ENCODE measurements at places on chromosomes 3 and 15.

- no peak for DNase-seq
These were observed 419 bp downstream of the HYKK start for GRCh38 chr15:78507831-78508160.

DNA sequence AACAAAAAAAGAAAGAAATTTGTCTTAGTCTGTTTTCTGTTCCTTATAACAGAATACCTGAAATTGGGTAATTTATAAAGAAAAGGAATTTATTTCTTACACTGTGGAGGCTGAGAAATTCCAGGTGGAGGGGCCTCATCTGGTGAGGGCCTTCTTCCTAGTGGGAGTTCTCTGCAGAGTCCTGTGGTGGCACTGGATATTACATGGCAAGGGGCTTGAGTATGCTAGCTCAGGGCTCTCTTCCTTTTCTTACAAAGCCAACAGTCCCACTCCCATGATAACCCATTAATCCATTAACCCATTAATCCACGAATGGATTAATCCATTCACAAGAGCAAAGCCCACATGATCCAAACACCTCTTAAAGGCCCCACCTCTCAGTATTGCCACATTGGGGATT lies 2.9 kb upstream of the SATB1 start:
- no peak for DNase-seq

DNA sequence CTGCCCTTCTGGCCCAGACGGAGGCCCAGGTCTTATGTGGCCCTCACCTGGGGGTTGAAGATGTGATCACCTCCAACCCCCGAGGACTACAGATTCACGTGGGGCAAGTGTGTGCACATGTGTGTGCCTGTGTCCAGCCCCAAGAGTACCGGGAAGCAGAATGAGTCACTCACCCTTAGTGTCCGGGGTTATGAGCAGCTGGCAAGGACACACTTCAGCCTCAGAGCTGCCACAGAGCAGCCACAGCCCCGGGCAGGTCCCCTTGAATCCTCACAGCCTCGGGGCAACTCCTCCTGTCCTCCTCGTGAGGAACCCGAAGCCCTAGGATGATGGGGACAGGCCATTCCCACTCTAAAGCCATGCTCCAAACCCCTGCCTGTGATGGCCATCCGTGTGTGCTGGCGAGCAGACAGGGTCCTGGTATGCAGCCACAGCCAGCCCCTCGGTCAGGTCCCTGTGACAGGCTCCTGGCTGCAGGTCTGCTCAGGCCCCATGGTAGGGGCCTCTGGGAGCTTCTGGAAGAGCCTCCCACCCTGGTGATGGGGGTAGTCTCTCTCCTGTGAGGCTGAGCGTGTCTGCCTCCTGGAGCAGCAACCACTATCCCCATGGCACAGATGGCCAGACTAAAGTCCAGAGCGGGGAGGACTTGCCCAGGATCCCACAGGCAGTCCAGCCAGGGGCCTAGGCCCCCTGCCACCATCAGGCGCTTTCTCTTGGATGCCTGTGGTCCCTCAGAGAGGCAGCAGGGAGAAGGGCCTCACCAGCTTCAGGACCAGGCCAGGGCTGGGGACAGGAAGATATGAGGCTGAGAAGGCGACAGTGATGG lies 852 bp downstream of the STAB1 start:
- DNase-seq, result no peak

GRCh38 chr3:194890091-194890490 lies 204.4 kb downstream of the FAM43A start:
- DNase-seq, result no peak

DNA sequence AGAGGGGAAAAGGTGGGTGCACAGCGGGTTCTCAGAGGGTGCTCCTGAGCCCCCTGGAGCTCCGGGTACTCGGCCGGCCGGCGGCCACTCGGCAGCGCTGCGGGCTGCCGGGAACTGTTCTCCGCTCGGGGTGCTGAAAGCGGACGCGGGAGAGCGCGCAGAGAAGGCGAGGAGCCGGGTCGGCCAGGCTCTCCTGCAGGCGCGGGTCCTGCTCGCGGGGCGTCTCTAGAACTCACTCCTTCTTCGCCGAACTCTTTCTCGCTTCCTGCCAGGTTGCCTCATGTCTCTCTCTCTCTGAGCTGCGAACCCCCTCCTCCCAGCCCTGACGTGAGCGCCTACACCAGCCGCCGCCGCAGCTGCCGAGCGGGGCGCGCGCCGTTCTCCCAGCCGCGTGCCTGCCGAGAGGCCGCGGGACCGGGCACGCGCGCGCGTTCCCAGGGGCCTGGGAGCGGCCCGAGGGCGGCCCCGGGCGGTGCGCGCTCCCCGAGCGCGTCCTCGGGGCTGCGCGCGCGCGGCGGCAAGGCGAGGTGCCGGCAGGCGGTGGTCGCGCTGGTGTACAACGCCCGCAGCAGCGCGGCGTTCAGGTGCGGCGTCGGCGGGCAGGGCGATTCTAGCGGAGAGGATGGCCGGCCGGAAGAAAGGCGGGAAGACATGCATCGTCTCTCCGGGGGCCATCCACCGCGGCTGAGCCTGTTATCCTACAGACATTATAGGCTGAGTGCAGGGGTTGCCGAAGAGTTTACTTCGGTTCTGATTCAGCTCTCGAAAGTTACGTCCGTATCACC lies at the start of gene PEX5L:
PEX5L (minus strand) TSS at position 267 of the 785 bp plus-strand sequence. CDS start 338 bp downstream, outside the sequence.
- DNase-seq, result no peak

DNA sequence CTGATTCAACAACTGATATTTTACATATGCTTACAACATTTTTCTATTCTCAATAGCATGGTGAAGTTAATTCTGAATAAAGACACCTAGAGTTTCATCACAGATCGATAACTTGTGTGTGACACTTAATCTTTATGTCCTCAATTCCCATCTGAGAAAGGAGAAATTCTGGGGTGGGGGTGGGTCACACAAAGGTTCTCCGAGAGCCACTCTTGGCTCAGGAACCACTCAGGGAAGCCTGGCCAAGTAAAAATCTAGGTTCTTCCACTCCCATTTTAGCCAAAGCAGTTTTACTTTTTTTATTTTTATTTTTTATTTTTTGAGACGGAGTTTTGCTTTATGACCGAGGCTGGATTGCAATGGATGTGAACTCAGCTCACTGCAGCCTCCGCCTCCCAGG lies 111.0 kb upstream of the TBL1XR1 start:
- no peak for DNase-seq

DNA sequence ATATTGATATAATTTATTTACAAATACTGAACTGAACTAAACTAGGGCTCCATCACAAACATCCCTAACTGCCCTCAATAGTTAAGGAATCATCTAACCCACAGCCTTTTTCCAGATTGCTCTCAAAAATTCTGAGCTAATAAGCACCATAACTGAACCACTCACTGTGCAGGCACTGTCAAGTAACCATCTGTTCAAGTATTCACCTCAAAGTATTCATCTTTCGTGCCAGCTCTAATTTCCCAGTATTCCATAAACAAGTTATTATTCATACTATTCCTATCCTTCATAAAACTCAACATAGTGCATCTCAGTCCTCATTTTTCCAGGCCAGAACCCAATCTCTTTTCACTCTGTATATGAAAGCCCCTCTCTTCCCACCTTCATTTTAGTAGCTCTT lies 41.1 kb downstream of the THBS1 start:
- DNase-seq, result no peak

GRCh38 chr3:47859956-47860605 lies 57.1 kb downstream of the DHX30 start:
- no peak for DNase-seq

- DNase-seq, result no peak
These were observed 134.7 kb downstream of the ADAMTS17 start for GRCh38 chr15:100207053-100207452.

GRCh38 chr3:112979244-112979832 lies 4.4 kb upstream of the CD200R1 start:
- DNase-seq, result no peak

DNA sequence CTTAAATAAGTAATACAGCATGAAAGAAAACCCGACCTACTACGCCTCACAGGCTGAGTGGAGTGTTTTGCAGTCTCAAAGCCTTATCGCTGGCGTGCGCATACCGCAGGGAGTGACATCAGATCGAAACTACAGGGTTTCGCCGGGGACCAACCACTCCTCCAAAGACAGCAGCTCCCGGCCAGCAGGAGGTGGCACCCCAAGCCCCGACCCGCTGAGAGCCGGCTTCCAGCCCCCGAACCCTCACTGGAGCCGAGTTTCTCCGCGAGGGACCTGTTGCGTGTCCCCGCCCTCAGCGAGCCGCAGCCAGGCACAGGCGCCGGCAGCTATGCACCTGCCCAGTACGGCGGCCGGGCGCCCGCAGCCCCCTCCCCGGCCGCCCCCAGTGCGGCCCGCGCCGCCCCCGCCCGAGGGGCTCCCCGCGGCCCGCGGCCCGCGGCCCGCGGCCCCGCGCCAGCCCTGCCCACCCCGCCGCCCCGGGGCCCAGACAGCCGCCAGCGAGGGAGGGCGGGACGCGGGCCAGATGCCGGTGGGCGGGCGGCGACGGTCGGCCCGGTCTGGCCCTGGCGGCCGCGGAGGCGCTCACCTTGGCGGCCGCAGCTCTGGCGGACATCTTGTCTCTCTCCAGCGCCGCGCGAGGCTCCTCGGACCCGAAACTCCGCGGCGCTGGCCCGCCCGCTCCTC lies 710 bp downstream of the TJP1 start:
- DNase-seq, result no peak

DNA sequence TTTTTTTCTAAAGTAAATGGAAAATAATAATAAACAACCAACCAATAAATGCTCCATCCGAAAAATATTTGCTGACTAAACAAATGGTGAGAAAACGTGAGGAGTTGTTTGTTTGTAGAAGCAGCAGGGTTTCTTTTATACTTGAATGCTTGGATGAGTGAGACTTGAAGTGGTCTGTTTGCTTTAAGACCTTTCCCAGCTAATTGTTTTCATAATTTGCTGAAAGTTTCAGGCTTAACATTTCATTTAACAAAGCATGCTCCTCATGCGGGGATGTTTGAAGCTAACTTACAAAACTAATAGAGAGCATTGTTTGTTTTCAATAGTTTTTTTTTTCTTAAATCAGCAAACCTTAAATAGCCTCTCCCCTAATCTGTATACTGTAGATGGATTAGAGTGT lies 484.6 kb downstream of the ROBO2 start:
- DNase-seq, result no peak

DNA sequence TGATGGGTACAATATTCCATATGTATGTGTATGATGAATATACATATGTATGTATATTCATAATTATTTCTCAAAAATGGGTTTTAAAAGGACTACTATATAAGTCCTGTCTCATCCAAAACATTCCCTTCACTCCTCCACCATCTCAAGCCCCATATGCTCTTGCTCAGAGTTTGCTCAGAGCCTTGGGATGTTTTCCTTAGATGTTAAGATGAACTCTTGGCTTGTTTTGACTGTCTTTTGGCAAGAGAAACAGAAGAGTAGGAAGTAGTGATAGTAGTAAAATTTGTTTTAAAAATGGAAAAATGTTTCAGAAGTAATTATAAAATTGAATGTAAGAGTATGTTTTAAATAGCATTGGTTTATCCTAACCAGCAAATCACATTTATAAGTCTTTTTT lies 6.2 kb upstream of the EPHA3 start:
- no peak for DNase-seq

DNA sequence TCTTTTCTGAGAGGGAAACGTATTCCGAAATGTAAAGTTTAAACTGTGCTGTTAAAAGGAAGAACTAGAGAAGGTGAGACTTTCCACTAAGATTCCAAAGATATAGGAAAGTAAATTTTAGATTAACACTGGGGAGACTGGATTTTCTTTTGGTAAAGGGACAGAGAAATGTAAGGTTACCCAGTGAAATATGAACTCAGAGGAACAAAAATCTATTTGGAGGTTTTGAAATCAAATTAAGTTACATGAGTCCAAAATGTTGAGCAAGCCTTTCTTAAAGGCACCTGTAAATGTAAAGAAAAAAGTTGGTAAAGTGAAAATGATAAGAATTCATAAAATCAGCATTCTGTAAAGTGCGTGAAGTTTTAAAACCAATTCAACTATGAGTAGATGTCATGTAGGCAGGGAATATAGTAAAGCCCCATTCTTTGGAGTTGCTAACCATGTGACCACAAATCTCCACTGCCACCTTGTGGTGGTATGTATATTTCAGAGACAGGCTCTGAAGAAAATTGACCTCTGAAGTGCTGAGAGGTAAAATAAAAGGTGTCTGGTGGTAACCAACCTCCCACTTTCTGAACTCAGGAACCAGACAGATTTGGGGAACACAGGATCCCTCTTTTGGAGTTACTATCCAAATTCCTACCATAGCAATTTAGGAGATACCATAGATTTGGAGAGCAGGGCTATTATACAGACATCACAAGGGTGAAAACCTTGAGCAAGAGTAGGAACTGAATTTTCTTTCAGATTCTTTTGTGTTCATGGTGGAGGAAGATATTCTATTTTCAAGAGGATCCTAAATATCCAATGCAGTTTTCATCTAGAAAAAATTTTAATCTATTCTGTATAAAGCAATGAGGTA lies 215.3 kb downstream of the ROBO2 start:
- DNase-seq, result peak; percentile 35

GRCh38 chr3:101635954-101636798 lies 40.8 kb downstream of the ZBTB11 start:
- peak; percentile 22 for DNase-seq

DNA sequence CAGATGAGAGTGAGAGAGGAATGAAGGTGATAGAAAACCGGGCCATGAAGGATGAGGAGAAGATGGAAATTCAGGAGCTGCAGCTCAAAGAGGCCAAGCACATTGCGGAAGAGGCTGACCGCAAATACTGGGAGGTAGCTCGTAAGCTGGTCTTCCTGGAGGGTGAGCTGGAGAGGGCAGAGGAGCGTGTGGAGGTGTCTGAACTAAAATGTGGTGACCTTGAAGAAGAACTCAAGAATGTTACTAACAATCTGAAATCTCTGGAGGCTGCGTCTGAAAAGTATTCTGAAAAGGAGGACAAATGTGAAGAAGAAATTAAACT lies 88.9 kb downstream of the EOMES start:
- no peak for DNase-seq

- no peak for DNase-seq
These were observed 129.6 kb downstream of the SEMA6D start for GRCh38 chr15:47846876-47847275.

DNA sequence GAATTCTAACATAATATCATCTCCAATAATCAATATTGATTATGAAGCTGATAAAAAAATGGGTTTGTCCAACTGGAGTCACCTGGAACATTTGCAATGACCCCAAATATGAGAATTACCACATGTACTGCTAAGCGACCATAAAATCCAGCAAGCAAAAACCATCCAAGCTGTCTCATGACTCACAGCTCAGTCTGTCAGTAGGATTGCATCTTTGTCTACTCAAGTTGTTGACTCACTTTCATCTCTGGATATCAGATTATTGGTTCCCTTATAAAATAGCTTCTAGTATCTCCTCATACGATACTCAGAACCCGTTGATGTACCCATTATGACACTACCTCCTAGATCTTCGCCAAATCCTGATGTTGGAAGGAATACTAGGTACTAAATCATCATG lies 209.8 kb upstream of the ATP11B start:
- no peak for DNase-seq

DNA sequence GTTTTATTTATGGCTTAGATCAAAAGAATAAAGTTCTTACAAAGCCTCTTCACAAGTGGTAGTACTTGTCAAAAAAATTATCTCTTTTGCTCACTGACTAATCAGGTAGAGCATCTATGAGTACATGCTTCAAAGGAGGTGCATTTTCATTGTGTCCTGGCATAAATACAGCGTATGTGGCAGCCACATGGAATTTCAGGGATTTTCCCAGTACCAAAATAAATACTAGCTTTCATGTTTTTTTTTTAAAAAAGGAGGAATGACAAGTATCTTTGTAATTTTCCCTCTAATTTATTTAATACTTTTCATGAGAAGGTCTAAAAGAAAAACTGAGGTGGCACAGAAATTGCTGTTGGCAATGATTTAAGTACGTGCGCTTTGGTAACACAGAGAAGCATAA lies 597.8 kb upstream of the ALCAM start:
- DNase-seq, result no peak

- no peak for DNase-seq
These were observed 164.3 kb upstream of the NUDT16 start for GRCh38 chr3:131217296-131217741.
